ENCODE measurements at places on chromosomes 11 and 22.

- no peak for DNase-seq
Observed at GRCh38 chr11:45879803-45880686, 5.4 kb upstream of the MAPK8IP1 start.

DNA sequence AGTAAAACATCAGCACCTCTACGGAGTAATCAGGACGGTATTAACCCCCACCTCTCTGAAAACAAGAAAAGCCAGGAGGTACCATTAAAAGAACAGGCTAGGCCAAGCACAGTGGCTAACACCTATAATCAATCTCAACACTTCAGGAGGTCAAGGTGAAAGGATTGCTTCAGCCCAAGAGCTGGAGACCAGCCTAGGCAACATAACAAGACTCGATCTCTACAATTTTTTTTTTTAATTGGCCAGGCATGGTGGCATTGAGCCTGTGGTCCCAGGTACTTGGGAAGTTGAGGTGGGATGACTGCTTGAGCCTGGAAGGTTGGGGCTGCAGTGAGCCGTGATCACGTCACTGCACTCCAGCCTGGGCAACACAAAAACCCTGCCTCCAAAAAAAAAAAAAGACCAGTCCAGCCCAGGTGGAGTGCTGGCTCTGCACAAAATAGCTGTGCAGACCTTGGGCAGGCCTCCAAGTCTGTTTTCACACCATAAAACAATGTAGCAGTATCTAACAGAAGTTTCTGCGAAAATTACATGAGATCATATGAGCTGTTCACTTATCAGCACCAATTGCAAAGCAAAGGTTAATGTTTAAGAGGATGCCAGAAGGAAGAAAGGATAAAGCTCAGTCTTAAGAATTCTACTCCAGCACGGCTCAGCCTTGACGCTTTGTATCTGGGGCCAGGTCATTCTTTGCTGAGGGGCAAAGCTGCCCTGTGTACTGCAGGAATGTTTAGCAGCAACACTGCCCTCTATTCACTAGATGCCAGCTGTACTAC lies 14.8 kb downstream of the CHKA start:
- no peak for DNase-seq

- DNase-seq = peak; percentile 51
Observed at GRCh38 chr22:50252082-50253045, 1.3 kb upstream of the HDAC10 start.

GRCh38 chr22:20423906-20424551 lies 13.6 kb downstream of the SCARF2 start:
- DNase-seq = no peak

DNA sequence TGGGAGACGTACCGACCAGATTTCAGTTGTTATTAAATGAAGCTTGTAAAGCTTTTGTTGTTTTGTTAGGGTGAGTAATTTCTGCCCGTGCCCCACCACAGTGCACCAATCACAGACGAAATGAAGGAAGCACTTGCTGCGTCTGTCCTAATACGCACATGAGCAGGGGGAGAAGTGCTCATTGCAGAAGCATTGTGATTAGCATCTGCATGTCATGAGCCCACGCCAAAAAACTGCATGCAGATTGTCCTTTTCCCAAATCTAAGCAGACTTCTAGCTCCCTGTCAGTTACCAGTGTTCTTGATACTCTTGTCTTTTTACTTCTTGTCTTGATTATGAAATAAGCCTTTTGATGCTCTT lies 15.5 kb downstream of the RBX1 start:
- DNase-seq = no peak

- DNase-seq = no peak
Observed at GRCh38 chr11:72576243-72576595, 98.0 kb downstream of the PDE2A start.

GRCh38 chr11:1126935-1127663 lies 30.7 kb upstream of the MUC5AC start:
- DNase-seq = no peak

- no peak for DNase-seq
Observed at GRCh38 chr11:6269994-6270393, 10.4 kb downstream of the CCKBR start.

GRCh38 chr11:108289699-108290098 lies 66.8 kb downstream of the ATM start:
- no peak for DNase-seq

DNA sequence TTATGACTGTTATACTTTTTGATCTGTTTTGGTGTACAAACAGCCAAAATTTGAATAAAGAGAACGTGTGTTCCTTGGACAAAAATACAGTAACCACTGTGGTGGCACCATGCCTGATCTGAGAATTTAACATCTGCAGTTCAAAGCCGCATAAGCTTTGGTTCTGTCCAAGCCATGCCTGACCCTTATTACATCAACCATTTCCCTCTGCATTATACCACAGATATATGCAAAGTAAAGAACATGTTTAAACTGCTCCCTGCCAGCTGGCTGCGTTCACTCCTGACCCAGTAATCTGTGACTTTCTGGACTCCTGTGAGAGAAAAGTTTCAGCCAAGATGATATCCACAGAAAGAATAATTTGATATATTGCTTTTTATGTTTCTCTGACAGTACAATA lies 890.5 kb upstream of the ANO3 start:
- DNase-seq = no peak

GRCh38 chr22:30424534-30425326 lies 838 bp upstream of the MTFP1 start:
- DNase-seq = no peak

All from stimulated activated CD4-positive, alpha-beta T cell treated with anti-CD3 and anti-CD28 coated beads, Interleukin-1b, Interleukin-23, amount 100 ng/mL, for 1 hour (primary cell).